ENCODE measurements at places on chromosomes 7 and 10.

- no peak for DNase-seq
These were observed 95.6 kb downstream of the OSBPL3 start for GRCh38 chr7:24884401-24884800.

- DNase-seq: no peak
These were observed 2.7 kb upstream of the MTG1 start for GRCh38 chr10:133391249-133391635.

GRCh38 chr7:24916463-24917040 is 63.4 kb downstream of the OSBPL3 start:
- DNase-seq: no peak

DNA sequence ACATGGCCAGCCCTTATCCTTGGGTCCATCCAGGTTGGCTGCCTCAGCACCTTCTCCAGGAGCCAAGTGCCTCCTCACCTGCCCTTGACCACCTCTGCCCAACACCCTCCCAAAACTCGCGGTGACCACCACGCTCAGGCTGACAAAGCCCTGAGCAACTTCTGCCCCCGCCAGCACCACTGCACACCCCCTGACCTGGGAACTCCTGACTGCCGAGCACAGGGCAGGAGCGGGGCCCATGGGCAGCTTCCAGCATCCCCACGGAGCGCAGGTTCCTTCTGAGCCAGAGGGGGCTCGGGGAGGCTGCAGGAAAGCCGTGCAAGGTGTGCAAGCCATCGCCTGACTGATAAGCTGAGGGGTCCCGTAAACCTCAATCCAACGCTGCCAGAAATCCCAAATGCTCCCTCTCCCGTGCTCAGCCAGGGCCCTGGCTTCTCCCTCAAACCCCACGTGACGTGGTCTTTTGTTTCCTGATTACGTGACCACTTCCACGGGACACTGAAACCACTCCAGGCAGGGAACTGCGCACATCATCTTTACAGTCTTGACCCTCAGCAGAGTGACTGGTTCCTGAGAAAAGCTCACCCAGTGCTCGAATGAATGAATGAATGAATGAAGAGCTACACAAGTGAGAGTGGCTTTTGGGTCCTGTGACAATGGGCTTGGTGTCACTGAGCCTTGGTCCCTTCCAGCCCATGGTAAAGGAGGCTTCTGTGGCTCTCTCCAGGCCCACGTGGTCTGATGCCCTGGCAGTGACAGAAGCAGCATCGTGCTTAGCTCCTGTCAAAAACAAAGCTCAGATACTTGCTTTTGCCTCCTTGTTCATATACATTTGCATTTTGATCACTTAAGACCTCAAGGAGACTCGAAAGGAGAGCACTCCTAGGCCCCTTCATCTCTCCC is 249.8 kb upstream of the PPP2R2D start:
- no peak for DNase-seq

DNA sequence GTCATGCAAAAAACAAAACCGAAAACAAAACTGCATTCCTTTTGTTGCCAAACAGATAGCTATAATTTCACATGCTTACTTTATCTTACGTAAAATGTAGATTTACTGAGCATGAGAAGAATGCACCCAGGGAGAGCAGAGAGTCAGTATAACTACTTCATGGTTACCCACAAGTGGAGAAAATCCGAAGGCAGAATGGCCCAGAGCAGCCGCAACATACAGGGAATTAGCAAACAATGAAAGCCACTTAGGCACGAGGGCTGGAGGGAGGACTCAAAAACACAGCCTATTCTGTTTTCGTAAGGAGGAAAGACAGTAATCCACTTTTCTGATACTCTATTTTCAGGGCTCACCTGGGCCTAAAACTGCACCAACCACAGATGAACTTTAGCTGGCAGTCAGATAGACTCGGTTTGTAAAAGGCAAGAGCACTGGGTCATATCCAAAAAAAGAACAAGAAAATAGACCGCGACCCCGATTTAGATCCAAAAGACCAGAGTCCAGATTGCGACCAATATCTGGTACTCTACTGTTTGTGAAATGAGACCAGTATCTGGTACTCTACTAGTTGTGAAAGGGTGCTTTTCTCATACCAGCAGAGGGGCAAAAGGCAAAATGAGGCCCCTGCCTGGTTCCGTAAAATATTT is 1.3 kb downstream of the ITPRIP start:
- DNase-seq: no peak

DNA sequence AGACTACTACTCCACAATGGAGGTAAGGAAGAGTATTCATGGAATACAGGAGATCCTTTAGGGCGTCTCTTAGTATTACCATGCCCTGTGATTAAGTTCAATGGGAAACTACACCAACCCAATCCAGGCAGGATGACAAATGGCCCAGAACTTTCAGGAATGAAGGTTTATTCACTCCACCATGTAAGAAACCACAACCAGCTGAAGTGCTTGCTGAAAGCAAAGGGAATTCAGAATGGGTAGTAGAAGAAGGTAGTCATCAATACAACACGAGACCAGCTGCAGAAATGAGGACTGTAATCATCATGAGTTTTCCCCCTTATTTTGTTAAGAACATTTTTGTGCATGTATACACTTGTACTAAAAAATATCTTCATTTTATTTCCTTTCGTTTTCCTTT is 76.6 kb downstream of the GPR37 start:
- DNase-seq: no peak

DNA sequence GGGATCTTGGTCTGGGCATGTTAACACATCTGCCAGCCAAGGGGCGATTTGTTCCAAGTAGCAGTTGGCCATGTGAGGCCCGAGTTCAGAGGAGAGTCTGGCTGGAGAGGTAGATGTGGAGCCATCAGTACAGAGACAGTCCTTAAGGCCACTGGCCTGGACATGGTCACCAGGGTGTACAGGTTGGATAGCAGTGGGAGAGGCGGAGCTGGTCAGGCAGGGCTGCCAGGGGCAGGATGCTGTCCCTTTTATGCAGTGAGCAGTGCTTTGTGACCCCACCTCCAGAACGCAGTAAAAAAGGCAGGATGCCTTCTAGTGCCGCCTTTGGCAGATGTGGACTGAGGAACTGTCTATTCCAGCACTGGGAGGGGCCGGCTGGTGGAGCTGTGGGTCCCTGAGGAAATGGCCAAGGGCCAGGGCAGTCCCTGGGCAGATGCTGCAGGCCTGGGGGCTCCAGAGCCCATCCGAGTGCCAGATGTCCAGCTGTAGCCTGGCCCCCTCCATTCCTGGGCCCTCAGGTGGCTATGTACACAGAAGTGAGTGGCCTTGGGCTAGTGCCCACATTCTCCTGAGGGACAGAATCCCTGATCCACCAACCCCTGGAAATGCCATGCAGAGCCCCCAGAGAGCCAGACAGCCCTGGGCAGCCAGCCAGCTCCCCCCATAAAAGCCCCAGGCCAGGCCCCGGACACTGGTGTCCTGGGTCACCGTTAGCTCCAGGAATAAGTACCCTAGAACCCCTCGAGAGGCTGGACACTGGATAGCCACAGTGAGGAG is 17.2 kb upstream of the MYL7 start:
- no peak for DNase-seq

- no peak for DNase-seq
These were observed 652 bp upstream of the VPS26A start for GRCh38 chr10:69123306-69123746.

All from left renal pelvis (tissue), 4 donors.